ENCODE measurements at places on chromosomes 1 and 21.

GRCh38 chr1:54017979-54018378 is at the start of gene LDLRAD1:
Gene LDLRAD1, minus strand, starts transcription at chr1:54018186. Its CDS starts 74 bp downstream, at chr1:54018112.
- DNase-seq: no peak

GRCh38 chr21:38311765-38312164 is 55.0 kb downstream of the KCNJ15 start:
- DNase-seq: no peak

GRCh38 chr21:26836528-26836927 is 8.7 kb downstream of the ADAMTS1 start:
- DNase-seq: no peak

- DNase-seq: no peak
These were observed 61.4 kb upstream of the DIRAS3 start for GRCh38 chr1:68111519-68112436.

GRCh38 chr1:219299420-219299819 is 125.7 kb downstream of the LYPLAL1 start:
- DNase-seq: no peak

GRCh38 chr1:30520476-30520875 is 202.9 kb downstream of the MATN1 start:
- DNase-seq: no peak

- DNase-seq: no peak
These were observed at the start of gene PLA2G2A for GRCh38 chr1:19979494-19979977. Gene PLA2G2A, minus strand, starts transcription at chr1:19979618. Its CDS starts 845 bp downstream, at chr1:19978773.

- DNase-seq: no peak
These were observed 714.3 kb downstream of the MATN1 start for GRCh38 chr1:30008998-30009657.

DNA sequence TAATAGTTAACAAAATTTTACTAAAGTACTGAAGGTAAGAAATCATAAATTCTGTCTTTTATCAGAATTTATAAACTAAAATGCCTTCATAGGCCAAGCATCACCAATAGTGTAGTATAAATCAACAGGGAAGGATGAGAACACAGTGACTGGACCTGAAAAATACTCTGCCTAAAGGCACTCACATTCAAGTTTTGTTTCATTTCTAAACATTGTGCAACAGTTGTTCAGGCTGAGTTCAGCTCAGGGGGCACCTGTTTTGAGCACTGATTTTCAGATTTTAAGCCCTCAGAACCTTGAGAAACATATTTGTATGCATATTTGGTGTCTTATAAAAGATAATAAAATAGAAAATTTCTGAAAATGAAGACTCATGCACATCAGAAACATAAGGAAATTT is 12.4 kb downstream of the ACBD6 start:
- DNase-seq: no peak

DNA sequence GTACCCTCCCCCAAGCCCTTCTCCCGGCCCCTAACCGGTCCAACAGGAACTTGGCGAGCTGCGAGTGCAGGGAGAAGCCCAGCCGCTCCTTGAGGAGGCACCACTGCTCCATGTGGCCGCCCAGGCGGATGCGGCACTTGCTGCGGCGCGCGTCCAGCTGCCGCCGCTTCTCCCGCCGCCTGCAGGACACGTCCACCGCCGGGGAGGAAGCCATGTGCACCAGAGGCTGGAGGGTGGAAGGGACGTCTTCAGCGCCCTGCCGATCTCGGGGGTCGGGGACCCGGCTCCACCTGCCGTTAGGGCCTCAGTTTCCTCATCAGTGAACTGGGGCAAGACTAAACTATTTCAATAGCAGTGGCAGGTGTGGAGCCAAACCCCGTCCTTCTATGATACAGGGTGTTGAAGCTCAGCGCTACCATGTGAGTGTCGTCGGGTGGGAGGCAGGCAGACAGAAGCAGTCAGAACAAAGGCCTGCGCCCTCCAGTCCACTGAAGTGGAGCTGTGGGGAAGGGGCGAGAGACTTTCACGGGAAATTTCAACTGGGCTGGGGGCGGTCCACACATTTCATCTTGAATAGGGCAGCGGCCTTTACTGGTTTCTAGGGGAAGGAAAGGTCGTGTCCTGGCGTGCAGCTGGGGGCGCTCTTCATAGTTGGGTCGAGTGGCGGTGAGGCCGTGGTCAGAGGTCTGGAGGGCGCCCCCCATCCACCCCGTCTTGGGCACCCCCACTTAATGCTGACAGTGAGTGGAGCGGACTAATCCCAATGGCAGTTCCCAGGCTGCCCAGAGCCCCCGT is 592 bp downstream of the ZNF692 start:
- DNase-seq: peak; percentile 17

GRCh38 chr1:119046429-119046784 is 58.3 kb upstream of the TBX15 start:
- DNase-seq: no peak

- DNase-seq: no peak
These were observed 211.7 kb downstream of the GRIK3 start for GRCh38 chr1:36822648-36823047.

DNA sequence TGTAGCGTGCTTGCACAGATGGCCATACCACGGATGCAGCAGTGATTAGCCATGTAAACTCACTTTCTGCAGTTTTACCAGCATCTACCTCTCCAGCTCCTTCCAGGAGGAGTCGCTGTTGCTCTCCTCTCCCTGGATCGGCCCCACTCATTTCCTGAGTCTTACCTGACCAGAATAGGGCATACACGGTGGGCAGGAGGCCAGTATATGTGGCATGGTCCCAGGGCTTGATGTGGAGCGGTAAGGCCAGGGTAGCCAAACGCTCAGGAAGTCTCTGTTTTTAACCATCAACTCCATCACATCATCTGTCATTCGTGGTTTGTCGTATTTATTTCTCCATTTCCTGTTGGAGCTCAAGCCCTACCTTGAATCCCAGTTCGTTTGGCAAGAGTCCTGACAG is 163.4 kb upstream of the USP24 start:
- DNase-seq: no peak

DNA sequence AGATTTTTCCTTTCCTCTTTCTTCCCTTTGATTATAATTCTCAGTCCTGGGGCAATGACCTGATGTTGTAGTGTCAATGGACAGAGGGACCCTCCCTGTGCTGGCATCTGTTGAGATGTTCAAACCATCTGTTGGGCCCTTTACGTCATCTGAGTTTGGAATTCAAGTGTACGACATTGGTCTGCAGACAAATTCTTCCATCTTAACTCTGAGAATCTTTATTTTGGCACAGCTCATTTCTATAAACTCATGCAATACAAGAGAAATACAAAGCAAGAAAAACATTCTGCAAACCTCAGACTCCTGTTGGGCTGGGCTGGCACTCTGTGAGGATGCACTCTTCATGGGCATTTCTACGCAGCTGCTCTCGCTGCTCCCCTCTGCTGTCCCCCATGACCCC is 54.2 kb downstream of the IFI44 start:
- no peak for DNase-seq

DNA sequence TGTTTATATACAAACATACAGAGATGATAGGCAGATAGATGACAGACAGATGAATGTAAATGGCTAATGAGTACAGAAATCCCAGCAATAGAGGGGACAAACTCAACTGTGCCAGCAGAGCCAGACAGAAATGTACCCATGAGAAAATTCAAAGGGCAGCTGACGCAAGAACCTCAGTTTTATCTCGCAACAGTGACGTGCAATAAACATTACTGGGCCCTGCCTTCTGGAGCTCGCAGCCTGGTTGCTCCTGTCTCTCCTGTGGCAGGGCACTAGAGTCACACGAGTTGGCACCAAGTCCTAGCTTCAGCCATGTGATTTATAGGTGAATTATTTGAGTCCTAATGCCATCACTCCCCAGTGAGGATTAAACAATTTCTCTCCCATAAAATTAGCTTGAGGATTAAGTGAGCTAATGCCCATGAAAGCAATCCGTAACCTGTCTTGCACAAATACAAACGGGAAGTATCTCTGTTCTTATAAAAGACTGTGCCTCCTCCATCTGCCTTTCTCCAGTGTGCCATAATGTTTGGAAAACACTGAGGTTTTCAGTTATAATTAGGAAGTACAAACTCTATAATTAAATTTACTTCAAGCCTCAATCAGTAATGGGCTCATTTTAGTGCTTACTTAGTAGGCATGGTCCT is 50.7 kb downstream of the VAV3 start:
- DNase-seq: no peak

- no peak for DNase-seq
These were observed 41.3 kb downstream of the WDTC1 start for GRCh38 chr1:27275696-27276095.

DNA sequence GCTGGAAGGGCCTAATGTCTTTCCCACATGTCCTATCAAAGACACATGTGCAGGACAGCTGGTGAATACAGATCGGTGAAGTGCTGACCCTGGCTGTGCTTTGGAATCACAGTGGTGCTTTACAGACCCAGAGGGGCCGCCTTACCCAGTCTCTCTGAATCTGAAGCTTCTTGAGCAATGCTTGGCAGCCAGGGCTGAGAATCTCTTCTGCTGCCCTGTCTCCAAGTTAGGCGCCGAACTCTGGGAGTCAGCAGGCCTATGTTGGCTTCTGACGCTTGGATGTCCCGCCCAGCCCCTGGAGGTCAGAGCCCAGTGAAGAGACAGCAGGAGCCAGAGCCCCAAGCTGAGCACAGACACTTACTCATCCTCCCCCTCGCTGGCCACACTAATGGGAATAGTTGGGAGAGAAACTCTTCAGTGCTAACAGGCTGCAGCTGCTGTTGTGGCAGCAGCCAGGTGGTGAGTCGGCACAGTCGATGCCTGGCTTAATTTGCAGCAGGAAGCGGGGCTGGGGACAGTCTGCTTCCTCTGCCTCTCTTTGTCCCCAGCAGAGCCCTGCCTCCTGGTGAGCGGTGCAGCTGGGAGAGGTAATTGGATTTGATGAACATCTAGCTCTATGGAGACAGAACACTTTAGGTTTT is 68.1 kb downstream of the URB2 start:
- DNase-seq: no peak

GRCh38 chr1:110610696-110611286 is 4.6 kb upstream of the KCNA2 start:
- no peak for DNase-seq

DNA sequence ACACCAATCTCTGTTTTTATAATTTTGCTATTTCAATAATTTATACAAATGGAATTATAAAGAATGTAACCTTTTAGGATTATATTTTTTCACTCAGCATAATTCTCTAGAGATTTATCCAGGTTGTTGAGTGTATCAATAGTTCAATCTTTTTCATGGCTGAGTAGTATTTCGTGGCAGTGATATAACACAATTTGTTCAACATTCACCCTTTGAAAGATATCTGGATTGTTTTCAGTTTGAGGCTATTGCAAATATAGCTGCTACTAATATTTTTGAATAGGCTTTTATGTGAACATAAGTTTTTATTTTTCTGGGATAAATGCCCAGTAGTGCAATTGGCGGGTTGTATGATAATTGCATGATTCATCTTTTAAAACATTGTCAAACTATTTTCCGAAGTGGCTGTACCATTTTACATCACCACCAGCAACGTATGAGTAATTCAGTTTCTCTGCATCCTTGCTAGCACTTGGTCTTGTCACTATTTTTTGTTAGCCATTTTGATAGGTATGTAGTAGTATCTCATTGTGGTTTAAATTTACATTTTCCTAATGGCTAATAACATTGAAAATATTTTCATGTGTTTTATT is 55.6 kb upstream of the ABCD3 start:
- no peak for DNase-seq

DNA sequence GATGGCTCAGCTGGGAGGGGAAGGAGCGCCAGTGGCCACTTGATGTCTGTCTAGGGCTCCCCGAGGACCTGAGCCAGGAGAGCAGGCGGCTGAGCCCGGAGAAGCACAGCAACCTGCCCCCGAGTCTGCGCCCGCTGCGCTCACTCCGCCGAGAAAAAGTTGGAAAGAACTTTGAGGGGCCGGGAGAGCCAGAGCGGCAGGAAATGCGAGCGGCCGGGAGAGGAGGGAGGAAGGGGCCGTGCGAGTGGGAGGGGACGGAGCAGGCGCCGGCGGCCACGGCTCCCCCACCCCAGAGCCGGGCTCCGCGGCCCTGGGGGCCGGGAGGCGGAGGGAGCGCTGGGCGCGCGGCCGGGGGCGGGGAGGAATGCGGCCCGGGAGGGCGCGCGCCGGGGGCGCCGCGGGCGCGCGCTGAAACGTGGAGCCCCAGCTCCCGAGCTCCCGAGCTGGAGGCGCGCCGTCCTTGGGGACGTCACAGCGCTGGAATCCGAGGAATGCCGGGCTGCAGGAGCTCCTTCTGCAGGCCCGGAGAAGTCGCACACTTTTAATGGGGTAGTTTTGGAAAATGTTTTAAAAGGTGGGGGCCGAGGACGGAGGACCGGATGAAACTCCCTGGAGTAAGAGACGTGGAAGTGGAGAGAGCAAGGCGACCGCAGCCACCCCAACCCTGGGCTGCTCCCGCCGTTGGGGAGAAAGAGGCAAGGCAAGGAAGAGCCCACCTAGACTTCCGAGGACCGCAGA is at the start of gene PTPN14:
Gene PTPN14, minus strand, starts transcription at position 167 of the 738 bp plus-strand sequence. CDS start 86,799 bp downstream, outside the sequence.
- no peak for DNase-seq

DNA sequence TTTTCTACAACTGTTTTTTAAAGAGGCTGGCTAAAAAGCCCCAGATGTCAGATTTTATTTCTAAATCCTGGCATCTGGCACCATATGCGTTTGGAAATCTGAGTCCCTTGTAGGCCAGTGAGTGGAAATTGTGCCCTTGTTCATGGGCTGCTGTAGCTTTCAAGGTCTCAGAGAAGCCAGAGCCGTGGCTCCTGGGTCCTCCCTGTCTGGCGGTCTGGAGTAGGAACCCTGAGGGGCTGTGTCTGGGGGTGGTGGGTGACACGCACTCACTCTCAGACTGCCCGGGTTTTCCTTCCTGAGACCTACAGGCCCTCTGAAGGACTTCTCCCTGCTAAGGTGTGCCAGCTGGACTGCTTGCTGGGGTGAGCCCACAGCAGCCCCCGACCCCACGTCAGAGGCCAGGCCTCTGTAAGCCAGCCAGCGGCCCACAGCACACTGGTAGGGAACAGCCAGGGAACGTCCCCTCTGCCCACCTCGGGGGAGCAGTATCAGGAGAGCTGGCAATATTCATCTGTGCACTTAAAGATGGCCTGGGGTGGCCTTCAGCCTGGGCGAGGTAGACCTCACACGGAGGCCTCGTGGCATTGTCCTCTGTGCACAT is 151.5 kb downstream of the PEX14 start:
- DNase-seq: no peak

DNA sequence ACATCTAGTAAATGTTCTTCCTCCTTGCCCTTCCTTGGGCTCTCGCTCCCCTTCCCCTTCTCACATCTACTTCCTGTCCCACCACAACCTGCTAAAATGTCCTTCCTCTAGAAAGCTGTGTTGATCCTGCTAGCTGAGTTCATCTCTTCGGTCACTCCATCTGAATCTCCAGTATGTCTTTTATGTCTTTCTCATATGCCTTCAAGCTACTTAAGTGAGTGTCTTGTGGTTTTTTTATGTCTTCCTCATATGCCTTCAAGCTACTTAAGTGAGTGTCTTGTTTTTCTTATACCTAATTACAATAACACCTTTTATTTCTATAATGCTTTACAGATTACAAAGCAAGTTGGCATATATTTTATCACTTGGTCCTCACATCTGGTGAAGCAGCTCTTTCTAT is 33.9 kb downstream of the CSF1 start:
- no peak for DNase-seq

DNA sequence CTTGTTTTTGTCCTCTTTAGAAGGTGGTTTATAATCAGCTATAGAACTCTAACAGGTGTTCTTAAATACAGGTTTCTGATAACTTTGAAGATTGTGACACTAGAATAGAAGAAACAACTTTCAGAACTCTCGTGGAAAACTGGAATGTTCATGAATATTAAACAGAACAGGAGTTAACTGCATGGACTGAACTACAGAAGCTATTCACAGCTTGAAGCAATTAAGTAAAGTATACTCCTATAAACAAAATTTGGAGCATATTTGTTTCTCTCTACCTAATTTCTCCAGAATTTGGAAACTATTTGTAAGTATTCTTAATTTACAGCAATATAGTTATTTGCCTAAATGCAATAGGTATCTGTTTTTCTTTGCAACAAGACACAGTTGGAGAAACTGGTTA is 824.8 kb downstream of the ADGRL2 start:
- DNase-seq: no peak

GRCh38 chr21:44874240-44874496 is 678 bp upstream of the PTTG1IP start:
- DNase-seq: no peak

All from CD4-positive, alpha-beta T cell treated with Interleukin-4 for 4 hours (primary cell).